Endothelial cell (in vitro differentiated cells): ENCODE measurements at places on chromosomes 6 and 20. TPM values are rescaled to one million over a fixed set of nuclear protein-coding genes. Genes with fewer than 3 reads are reported as not detected.

GRCh38 chr20:42461965-42462593 is 727.6 kb downstream of the PTPRT start:
- DNase-seq = no peak

MUC22 gene
- not detected for total RNA-seq

ACTR5 gene
- total RNA-seq = 17.3 TPM

TPD52L1 gene
- 118 TPM for total RNA-seq

MMP24 gene
- 9.1 TPM for total RNA-seq

GRCh38 chr6:84082689-84083265 is 49.2 kb downstream of the MRAP2 start:
- DNase-seq = no peak

DNA sequence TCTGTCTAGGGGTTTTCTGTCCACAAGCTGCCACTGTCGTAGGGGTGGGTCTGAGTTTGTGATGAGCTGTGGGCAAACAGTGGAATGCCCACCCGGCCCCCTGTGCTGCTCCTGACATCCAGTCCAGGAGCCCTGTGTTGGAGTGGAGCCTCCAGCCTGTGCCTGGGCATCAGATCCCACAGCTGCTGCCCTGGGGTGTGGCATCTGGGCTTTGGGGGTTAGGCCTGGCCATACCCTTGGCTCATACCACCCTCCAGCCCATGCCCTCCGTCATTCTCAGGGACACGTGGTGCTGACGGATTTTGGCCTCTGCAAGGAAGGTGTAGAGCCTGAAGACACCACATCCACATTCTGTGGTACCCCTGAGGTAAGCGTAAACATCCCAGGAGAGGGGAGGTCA is 12.9 kb downstream of the SGK2 start:
- no peak for DNase-seq

DNA sequence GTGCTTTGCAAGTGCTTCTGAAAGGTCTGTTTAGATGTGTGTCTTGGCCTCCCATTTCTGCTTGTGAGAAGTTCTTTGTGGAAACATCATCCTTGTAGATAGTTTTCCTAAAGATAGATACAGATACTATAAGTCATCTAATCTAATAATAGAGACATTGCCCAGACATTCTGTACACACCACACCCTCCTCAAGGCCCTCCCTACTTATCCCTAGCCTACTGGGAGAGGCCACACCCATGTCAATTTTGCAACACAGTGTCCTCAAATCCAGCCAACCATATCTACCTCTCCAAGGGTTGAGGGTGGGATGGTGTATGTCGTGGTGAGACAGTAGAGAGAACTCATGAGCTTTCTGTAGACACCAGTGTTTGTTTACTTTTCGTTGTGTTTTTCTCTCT is 6.2 kb downstream of the KDM1B start:
- no peak for DNase-seq
